ENCODE measurements at places on chromosomes 1 and 21.

DNA sequence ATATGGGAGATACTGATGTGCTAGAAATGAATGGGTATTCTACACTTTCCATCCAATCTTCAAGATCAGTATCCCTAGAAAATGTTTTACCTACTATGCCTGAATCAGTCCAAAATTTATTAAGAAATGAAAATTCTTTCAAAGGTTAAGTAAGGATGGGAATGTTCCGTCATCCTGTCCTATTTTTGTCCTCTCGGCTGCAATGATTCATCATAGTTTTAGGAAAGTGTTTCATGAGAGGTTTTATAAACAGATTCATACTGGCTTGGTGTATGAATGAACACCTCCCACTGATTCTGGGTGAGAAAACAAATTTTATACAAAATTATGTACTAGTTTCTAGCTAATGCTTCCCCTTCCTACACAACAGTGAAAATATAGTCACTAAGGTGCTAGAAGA is 504.6 kb upstream of the NR5A2 start:
- no peak for DNase-seq

- no peak for DNase-seq
Observed at GRCh38 chr1:153533689-153534201, 2.0 kb downstream of the S100A6 start.

GRCh38 chr1:183034682-183035081 is 11.5 kb downstream of the LAMC1 start:
- no peak for DNase-seq

GRCh38 chr1:192609110-192610079 is 26.6 kb upstream of the RGS13 start:
- peak; percentile 37 for DNase-seq

DNA sequence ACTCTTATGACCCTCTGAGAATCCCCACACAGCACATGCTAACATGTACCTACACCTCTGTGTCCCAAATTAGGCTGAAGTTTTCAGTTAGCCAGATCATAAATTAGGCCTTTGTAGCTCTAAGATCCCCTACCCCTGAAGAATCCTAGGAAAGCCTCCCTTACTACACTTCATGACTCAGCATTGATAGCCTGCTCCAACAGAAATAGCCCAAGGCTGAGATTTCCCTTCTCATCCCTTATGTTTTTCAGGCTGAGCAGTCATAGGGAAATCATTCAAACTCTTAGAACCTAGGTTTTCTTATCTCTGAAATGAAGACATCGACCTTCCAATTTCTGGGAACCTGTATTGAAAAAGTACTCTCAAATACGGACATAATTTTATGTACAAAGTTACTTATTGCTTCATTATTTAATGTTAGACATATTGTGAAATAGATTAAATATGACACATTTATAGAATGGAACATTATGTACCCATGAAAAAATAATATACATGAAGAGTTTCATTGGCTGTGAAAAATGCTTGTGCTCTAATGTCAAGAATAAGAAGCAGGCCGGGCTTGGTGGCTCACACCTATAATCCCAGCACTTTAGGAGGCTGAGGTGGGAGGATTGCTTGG is 122.4 kb upstream of the UBE2U start:
- DNase-seq, result no peak

DNA sequence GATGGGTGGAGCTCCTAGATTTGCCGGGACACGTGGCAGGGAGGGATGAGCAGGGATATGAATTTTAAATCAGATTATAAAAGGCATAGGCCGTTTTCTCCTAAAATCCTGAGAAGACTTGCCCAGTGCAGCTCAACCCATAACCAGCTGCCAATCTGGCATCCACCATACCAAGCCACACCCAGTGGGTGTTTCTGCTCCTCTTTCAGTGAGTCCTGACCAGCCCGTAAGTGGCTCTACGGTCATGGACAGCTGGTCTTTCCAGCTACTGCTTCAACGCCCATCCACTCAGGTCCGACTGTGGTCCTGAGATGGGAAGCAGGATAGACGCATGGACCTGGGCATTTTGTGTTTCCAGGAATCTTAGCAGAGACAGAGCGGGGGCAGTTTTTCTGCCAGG is 107.2 kb downstream of the LAMC2 start:
- no peak for DNase-seq

DNA sequence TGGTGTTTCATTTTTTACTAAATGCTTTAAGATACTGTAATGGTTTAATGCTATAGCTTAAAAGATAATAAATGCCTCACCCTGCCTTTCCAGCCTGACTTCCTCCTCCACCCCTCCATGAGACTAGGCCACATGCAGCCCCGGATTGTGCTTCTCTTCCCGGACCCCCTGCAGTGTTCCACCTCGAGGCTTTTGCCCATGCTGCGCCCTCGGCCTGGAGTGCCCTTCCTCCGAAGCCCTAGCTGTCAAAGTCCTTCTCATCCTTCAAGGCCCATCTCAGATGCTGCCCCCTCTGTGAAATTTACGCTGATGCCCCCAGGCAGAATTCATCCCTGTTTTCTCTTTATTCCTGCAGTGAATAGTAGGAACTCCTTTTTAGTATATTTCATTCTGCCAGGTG is 98.5 kb downstream of the ATP5PO start:
- DNase-seq, result no peak

- no peak for DNase-seq
Observed at GRCh38 chr1:198531891-198532290, 8.6 kb downstream of the ATP6V1G3 start.

GRCh38 chr1:96632045-96632664 is 89.4 kb upstream of the PTBP2 start:
- DNase-seq, result no peak

DNA sequence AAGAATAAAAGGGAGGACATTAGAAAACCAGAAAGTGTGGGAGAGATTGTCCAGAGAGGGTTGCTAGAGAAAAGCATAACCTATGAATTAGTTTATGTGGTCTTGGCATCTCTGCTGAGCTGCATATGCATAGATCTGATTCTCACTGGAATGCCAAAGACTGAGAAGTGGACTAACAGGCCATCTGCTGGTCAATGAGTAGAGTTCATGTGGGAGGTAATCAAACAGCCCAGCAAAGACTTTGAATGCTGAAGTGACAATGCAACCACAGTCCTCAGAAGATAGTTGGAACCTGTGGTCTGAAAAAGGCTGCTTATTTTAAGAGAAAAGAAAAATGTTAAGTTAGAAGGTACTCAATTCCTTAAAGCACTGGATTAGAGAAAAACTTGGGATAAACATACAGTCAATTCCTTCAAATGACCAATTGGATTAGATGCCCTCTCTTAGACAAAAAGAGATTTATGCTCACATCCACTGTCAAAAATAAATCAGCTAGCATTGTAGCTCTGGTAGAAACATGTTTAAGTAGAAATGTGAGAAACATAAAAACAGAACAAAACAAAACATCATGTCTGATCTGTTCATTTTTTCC is 382.8 kb downstream of the AMY1C start:
- DNase-seq, result no peak

DNA sequence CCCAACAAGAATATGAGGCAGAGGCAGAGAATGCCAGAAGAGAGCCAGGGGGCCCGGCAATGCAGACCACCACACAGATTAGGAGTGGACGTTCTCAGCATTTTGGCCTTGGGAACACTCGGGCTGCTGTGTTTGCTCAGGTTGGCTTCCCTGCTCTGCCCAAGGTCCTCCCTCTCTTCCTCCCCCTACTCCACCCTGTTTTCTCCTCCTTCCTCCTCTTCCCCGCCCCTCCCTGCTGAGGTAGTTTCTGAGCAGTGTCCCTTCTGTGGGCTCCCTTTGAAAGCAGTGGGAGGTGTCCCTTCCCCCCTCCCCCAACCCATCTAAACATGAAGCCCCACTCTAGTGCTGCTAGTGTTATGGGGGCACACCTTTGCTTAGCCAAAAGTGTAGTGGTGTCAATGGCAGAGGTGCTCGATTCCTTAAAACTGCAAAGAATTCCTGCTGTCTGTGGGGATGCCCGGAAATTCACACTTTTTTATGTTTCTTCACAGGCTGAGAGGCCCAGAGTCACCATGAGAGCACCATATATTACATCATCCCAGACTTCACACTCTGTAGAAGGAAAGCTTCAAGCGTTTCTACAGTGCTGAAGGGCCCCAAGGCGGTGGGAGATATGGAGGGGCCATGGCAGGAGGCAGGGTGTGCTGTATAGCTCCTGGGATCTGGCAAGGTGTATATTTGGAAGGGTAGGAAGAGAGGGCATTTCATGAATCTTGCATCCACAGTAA is at the start of gene HHIPL2:
Gene HHIPL2, minus strand, starts transcription at position 161 of the 728 bp plus-strand sequence. Its CDS starts 60 bp downstream, at position 101.
- DNase-seq, result no peak

DNA sequence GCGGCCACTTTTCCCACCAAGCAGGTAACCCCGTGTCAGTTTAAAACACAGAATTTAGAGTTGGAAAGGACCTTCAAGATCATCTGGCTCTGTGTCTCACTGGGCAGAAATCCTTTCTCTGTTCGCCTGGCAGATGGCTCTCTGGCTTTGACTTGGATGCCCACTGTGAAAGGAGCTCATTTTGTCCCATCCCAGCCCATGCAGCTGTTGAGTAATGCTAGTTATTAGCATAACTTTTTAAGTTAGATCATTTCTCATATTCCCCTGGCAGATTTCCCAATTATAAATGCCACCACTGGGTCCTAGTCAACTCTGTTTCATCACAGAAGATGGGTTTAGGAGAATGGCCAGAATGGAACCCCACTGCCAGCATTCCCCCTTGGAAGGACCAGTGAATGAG is 55.9 kb downstream of the SLC35F3 start:
- DNase-seq, result no peak

DNA sequence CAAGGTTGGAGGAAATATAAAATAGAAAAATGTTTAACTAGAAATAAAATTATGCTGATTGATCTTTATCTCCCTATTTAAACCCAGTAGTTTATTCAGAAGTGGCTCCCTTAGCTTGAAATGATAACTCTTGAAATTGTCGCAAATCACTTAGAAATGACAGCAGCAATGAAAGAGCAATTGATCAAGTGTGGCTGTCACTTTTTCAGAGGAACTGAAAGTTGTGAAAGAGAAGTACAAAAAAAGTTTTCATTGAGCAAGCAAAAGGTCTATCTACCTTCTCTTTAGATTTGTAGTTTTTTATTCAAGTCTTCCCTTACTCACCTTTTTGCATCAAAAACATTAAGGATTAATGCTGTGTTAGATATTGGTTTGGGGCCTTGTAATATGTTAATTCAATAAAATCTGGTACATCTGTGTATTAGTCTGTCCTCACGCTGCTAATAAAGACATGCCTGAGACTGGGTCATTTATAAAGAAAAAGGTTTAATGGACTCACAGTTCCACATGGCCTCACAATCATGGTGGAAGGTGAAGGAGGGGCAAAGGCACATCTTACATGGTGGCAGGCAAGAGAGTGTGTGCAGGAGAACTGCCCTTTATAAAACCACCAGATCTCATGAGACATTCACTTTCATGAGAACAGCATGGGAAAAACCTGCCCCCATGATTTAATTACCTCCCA is 48.3 kb downstream of the LRRC8C start:
- no peak for DNase-seq

- DNase-seq, result no peak
Observed at GRCh38 chr1:20600156-20600555, 11.3 kb downstream of the CDA start.

DNA sequence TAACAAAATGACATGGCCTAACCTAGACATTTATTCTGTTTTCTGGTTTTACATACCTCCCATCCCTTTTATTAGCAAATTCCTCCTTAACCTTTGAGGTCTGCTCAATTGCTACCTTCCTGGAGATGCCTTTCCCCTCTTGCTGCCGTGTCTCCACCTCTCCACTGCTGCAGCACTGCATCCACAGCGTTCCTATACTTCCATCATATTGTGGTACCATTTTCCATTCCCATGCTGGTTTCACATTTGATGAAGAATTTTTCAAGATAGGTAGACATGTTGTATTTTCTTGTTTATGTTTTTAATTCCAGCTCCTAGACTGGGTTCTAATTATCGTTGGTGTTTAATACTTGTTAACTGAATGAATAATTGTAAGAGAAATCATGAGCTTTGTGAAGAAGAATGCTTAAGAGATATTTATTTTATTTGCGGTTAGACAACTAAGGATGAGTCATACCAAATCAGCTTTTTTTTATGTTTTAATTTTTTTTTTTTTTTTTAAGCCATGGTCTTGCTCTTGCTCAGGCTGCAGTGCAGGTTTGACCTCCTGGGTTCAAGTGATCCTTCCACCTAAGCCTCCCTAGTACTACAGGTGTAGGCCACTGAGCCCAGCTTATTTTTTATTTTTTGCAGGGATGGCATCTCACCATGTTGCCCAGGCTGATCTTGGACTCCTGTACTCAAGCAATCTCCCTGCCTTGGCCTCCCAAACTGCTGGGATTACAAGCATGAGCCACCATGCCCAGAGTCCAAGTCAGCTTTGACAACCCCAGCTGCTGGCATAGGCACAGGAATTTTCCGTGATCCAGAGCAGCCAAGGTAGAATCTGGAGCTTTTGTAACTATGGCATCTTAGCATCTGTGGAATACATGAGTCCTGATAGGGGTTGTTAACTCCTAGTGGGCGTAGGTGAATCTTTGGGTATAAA is 44.0 kb downstream of the ATP6V1G3 start:
- no peak for DNase-seq

GRCh38 chr1:101175466-101175865 is 61.4 kb upstream of the S1PR1 start:
- DNase-seq, result no peak

- DNase-seq, result no peak
Observed at GRCh38 chr1:184912392-184912791, 61.9 kb downstream of the NIBAN1 start.

- no peak for DNase-seq
Observed at GRCh38 chr1:158717344-158717743, 3.2 kb downstream of the OR6K3 start.

DNA sequence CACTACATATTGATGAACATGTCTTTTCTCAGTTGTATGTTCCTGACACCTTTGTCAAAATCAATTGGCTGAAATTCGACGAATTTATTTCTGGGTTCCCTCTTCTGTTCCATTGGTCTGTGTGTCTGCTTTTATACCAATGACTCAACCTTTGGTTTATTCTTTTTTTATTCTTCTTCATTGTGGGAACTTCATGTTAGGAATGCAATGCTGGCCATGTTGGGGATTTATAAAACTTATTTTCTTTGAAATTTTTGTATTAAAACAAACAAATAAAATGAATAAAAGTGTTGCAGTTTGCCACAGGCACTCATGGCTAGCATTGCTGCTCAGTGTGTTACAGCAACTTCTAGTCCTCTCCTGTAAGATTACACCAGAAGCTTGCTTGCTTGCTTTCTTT is 287.8 kb downstream of the DUSP10 start:
- DNase-seq, result no peak

DNA sequence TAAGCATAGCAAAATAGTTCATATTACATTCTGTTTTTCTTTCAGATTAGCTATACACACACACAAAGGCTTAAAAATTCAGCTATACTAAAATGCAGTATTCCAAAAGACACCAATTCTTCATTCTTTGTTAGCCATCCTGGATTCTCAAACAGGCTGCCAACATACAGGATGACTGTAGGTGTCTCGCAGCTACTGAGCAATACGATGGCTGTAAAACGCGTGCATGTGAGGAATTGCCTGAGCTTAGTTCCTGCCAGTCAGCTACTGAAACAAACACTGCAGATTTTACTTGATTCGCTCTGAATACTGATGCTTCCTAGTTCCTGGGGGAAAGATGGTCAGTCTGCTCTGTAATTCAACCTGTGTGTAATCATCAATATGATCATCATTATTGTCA is 24.7 kb upstream of the HMGN1 start:
- DNase-seq, result no peak

GRCh38 chr1:60958001-60958400 is 124.4 kb upstream of the NFIA start:
- no peak for DNase-seq

- DNase-seq, result no peak
Observed at GRCh38 chr1:8047686-8048445, 21.8 kb upstream of the ERRFI1 start.

All from stimulated activated CD8-positive, alpha-beta memory T cell treated with anti-CD3 and anti-CD28 coated beads, Interleukin-12 subunit alpha, Interleukin-12 subunit beta, amount 100 ng/mL, for 4 hours (primary cell).